ENCODE measurements at places on chromosomes 2 and 18.

DNA sequence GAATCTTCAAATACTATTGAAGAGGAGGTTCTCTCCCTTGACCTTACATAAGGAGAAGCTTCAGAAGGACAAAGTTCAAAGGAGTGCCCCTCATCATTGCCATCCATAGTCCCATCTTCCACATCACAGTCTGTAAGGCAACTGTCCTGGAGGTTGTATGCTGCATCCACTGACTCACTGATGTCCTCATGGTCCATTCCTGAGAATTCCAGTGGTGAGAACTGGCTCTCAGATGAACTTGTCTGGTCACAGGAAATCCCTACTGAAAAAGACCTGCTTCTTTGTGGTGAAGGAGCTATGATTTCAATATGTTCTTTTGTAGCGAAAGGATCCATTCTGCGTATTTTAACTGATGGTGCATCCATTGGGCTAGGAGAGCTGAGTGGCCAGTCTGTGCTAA, 52.2 kb downstream of the EIF2AK3 start:
- no peak for DNase-seq

- DNase-seq: no peak
Observed at GRCh38 chr18:50117863-50118262, 77.1 kb downstream of the MYO5B start.

DNA sequence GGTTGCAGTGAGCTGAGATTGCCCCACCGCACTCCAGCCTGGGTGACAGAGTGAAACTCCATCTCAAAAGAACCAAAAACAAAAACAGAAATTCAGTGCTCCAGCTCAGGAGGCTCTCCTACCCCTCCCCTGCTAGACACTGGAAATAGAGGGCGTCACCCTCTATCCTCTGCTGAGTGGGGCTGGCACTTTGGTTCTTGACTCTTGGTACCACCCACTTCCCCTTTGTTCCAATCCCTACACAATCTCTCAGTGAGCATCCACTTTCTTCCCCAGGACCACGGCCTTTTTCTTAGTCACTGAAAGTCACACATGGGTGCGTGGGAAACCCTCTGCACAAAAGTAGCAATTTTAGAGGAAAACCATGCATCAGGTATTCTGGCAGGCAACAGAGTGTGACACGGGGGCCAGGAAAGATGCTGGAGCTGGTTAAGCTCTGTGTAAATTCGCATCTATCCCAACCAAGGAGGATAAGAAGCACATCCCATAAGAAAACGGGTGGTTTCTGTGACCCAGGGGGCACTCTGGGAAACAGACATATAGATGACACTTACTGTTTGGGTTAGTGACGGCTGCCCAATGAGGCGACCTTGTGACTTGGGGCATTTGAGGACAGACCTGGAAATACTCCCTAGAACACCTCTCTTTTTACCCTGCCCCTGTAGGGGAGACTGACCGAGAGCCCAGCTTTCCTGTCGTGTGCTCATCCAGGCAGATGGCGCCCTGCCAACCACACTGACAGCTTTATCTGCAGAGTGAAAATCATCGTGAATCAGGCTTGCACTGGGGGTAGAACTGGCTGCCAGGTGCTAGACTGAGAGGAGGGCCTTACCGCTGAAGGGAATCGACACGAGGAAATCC, 7.7 kb downstream of the HJURP start:
- no peak for DNase-seq

- no peak for DNase-seq
Observed at GRCh38 chr2:219513787-219514186, 495 bp upstream of the ASIC4 start.

- DNase-seq: peak; percentile 36
Observed at GRCh38 chr2:102736110-102736409, 25.8 kb upstream of the TMEM182 start.

- no peak for DNase-seq
Observed at GRCh38 chr18:73101977-73102376, 234.2 kb upstream of the NETO1 start.

- no peak for DNase-seq
Observed at GRCh38 chr18:70659036-70659925, 370.4 kb downstream of the SOCS6 start.

DNA sequence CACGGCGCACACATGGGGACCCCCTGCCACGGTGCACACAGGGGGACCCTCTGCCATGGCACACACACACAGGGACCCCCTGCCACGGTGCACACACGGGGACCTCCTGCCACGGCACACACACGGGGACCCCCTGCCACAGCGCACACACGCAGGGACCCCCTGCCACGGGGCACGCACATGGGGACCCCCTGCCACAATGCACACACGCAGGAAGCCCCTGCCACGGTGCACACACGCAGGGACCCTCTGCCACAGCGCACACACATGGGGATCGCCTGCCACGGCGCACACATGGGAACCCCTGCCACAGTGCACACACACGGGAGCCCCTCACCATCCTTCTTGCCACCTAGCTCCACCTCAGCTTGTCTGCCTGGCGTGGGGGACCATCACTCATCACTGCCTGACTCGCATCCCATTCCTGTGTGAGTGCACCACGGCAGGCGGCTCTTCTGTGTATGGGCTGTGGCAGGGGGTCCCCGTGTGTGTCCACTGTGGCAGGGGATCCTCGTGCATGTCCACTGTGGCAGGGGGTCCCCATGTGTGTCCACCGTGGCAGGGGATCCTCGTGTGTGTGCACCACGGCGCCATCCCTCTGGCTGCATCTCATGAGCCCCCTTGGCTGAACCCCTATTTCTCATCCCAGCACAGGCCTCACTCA, 206.7 kb downstream of the EIPR1 start:
- no peak for DNase-seq

DNA sequence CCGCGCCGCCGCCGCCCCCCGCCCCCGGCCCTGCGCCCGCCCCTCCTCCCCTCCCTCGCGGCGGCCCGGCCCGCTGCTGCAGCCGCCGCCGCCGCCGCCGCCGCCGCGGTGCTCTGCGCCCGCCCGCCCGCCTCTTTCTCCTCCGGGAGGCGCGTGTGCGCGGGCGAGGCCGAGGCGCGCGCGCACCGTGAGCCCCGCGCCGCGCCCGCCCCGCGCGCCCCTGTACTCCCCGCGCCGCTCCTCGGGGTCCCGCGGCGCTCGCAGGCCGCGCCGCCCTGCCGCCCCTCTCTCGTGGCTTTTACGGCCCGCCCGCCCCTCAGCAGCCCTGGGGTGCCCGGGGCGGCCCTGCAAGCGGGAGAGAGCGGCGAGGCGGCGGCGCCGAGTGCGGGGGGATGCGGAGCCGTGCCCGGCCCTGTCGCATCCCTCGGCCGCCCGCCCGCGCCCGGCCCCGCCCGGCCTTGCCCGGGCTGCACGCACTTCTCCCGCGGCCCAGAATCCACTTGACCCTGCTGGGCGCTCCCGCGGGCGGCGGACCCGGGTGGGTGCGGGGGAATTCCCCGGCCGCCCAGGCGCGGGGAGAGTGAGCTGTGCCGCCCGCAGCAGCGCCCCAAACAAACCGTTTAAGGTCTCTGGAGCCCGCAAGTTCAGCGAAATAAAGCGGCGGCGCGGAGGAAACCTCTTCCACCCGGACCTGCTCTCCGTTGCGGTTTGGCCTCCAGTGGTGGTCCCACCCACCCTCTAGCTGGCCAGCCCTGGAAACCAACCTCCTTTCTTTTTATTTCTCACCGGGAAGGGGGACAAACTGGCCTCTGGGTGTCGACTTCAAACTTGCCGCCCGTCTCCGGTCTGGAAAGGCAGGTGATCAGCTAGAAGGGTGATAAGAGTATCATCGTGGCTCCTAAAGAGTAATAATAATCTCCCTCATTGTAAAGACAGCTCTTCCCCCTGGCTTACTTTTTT, 37.4 kb downstream of the AFF3 start:
- no peak for DNase-seq

DNA sequence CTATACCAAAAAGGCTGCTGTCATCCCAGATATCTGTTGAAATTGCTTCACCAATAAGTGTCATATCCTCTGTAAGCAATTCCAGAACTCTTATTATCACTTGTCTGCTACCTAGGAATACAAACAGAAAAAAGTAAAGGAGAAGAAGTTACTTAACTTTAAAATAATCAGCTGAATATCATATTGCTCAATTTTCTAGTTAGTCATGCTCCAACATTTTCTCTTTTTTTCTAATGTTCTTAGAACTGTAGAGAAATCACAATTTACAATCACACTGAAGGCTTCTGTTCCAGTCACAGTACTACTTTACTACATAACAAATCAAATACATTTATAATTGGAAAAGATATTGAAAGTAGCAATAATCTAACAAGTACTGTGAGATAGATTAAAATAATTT, 17.4 kb downstream of the RTTN start:
- no peak for DNase-seq

DNA sequence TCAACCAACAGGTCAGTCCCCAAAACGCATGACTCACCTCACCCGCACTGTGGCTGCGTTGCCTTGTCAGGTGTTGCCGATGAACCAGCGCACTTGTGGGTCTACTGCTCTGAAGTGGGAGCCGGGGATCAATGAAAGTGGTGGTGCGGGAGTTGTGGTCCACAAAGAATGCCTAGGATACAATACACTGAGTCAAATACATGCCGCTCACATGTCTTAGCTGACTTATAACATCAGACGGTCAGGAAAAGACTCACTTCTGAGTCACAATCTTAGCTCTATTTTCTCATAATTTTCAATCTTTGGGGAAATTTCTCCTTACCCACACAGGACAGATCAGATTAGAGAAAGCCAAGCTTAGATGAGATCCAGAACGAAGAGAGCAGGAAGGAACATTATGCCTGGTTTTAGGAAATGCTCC, 107.1 kb upstream of the STK17B start:
- DNase-seq: no peak
